Vein endothelial cell (primary cell): ENCODE measurements at places on chromosomes 4 and X. TPM values are rescaled to one million over a fixed set of nuclear protein-coding genes. Genes with fewer than 3 reads are reported as not detected.

CLDN2 gene
- not detected in 2 replicates for total RNA-seq

PAGE1 gene
- not detected in 2 replicates for total RNA-seq

CDK16 gene
- 99.8 and 126 TPM in 2 replicates for total RNA-seq

GAGE12F gene
- not detected in 2 replicates for total RNA-seq

PLK4 gene
- total RNA-seq: 5.2 and 13.3 TPM in 2 replicates

CCDC110 gene
- 0.19 and 1.6 TPM in 2 replicates for total RNA-seq

SSX2 gene
- not detected in 2 replicates for total RNA-seq

MBNL3 gene
- 0.98 and 3.5 TPM in 2 replicates for total RNA-seq

TXK gene
- total RNA-seq: 0.38 TPM in 1 of 2 replicates, not detected in the other

SYP gene
- under 0.01 and 0.10 TPM in 2 replicates for total RNA-seq

GABRA4 gene
- not detected in 2 replicates for total RNA-seq

FREM3 gene
- total RNA-seq: under 0.01 and 0.19 TPM in 2 replicates

FOXR2 gene
- total RNA-seq: not detected in 2 replicates

SPCS3 gene
- total RNA-seq: 114 and 139 TPM in 2 replicates

PAGE5 gene
- not detected in 2 replicates for total RNA-seq

GJB1 gene
- total RNA-seq: not detected in 2 replicates

PLAC1 gene
- 0.33 TPM in 1 of 2 replicates, not detected in the other for total RNA-seq

PPEF2 gene
- not detected in 2 replicates for total RNA-seq

SMR3B gene
- not detected in 2 replicates for total RNA-seq

NPY1R gene
- not detected in 2 replicates for total RNA-seq

SERPINA7 gene
- total RNA-seq: not detected in 2 replicates
